Stimulated activated CD8-positive, alpha-beta memory T cell treated with anti-CD3 and anti-CD28 coated beads, Interleukin-4, amount 100 ng/mL, for 24 hours (primary cell): ENCODE measurements at places on chromosomes 12 and 14.

DNA sequence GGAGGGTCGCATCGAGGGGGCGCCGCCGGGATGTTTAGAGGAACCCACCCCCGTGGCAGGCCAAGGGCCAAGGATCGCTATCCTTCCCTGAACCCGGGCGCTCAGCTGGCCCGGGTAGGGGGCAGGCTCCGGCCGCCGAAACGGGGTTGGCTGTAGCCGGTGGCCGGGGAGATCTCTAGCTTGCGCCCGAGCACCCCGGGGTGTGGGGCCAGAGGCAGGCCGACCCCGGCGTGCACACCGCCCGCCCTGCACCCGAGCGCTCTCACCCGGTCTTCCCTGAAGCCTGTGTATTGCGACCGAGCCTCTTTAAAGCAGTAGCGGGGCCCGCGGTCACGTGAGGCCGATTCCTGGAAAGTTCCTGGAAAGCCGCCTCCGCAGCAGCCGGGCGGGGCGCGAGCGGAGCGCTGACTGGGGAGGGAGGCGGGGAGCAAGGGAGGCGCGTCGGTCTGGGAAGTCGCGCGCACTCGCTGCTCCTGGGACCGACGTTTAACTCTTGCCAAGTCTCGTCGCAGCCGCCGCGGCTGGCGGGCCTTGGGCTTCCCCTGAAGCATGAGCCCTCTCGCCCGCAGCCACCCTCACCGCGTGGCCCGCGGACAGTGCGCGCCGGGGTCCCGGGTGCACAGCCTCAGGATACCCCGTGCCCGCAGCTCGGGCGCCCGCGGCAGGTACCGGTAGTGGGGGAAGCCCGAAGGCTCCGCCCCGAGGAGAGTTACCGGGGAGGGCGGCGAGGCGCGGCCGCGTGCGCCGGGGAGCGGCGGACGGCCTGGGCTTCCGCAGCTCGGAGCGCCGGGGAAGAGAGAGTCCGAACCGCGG is 1.7 kb upstream of the SOCS2 start:
- DNase-seq, result peak; percentile 87

- DNase-seq, result no peak
Observed at GRCh38 chr14:55592436-55592835, 12.4 kb downstream of the KTN1 start.

DNA sequence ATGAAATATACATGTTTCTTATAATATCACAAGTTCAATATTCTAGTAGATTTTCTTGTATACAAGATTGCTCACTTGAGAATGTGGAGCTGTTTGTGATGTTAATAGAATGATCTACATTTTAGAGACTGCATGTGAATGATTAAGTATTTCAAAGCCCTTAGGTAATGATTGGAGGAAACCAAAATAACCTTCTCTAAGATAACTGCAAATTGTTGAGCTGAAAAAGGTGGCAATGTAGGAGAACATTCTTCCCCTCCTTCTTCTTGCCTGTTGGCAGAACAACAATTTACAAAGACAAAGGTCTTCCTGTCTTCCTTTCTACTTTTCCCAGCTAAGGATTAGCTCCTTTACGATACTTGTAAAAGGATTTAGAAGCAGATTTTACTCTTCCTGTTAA is 2.0 kb upstream of the CLEC6A start:
- DNase-seq, result no peak

- no peak for DNase-seq
Observed at GRCh38 chr12:132023658-132024057, 73.9 kb downstream of the EP400 start.

DNA sequence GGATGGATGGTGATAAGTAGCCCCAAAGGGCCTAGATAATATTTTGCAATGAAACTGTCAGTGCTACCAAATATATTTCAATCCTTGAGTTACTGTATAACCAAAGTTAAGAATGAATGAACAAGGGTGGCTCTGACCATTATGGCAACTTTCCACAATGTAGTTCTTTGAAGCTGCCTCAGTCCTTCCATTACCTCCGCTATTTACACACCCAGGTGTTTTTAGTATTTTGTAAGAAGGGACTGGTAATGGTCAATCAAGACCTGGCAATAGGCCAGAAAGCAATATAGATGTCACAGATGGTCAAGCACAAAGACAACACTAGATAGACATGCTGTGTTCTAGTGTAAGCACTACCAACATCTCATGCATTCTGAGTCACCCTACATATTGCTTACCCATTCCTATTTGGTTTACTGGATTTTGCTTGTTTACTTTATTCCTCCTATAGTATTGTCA is 16.3 kb downstream of the DUSP16 start:
- no peak for DNase-seq

GRCh38 chr12:6818645-6819044 is 3.0 kb upstream of the GPR162 start:
- no peak for DNase-seq

DNA sequence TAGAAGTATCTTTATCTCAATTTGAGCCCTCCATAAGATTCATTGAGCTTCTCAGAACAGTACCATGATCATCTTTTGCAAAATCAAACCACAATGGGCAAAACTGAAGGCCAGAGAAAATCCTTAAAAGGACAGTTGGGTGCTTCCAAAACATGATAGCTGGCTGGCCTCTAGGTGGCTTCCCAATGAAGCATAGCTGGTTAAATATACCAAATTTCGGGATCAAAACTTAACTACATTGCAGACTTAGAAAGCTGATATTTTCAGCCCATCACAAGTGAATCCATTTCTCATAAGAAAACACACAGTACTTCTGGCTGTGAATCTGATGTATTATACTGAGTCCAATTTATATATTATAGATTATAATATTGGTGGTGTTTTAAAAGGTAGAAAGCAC is 15.3 kb upstream of the PIK3C2G start:
- DNase-seq, result no peak
